T follicular helper cell (primary cell): ENCODE measurements at places on chromosomes 4 and X.

DNA sequence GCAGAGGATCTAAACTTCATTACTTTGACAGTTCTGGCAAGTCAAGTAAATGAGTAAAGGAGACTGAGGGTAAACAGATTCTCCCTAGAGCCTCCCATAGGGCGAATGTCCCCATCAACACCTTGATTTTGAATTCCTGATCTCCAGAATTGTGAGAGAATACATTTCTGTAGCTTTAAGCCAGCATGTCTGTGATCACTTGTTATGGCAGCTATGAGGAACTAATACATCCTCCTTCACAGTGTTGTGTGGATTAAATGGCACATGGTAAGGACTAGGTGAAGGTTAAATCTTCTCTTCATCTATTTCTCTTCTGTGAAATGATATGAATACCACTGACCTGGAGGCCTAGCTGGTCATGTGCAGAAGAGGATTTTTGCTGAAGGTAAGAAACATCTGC is 137.3 kb downstream of the CPEB2 start:
- DNase-seq = no peak

DNA sequence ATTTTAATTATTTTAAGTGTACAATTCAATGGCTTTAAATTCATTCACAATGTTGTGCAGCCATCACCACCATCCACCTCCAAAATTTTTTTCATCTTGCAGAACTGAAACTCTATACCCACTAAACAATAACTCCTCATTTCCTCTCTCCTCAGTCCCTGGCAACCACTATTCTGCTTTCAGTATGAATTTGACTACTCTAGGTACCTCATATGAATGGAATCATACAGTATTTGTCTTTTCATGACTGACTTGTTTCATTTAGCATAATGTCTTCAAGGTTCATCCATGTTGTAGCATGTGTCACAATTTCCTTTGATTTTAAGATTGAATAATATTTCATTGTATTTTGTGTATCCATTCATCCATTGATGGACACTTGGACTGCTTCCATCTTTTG is 46.9 kb downstream of the KIF4A start:
- no peak for DNase-seq

- DNase-seq = no peak
These were observed 17.3 kb upstream of the TBC1D14 start for GRCh38 chr4:6892190-6892908.

DNA sequence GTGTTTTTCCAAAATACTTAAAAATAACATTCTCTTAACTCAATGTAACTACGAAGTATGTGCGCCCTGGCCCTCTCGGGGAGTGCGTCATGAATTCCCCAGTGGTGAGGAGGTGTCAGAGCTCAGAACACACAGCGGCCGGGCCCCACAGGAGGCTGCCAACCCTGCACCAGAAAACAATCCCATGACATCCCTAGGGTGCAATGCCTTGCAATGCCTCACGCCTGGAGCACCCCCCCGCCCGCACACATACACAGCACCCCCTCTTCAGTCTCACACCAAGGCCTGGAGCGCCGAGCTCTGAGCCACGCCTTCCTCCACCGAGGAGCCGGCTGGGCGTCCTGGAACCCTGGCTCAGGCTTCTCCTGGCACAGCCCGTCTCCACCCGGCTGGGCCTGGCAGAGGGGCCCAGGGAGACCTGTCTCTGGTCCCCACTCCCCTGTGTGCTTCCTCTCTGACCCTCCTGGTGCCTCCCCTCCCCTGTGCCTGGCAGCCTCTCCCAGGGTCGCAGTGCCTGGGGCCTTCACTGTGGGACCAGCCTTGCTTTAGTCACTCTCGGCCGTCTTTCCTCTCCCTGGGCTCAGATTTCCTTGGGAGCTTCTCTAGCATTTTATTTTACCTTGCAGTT is 108.2 kb upstream of the ADRA2C start:
- no peak for DNase-seq

- no peak for DNase-seq
These were observed 48.0 kb downstream of the ETNPPL start for GRCh38 chr4:108714880-108715279.

GRCh38 chr4:1542516-1543320 is 136.5 kb upstream of the NKX1-1 start:
- DNase-seq = no peak

GRCh38 chr4:159159611-159160010 is 56.7 kb downstream of the RAPGEF2 start:
- DNase-seq = no peak

- DNase-seq = peak; percentile 7
These were observed at the start of gene KLF8 for GRCh38 chrX:56232221-56233082. KLF8 (plus strand) TSS chrX:56232356; CDS start chrX:56233335, 979 bp downstream.

DNA sequence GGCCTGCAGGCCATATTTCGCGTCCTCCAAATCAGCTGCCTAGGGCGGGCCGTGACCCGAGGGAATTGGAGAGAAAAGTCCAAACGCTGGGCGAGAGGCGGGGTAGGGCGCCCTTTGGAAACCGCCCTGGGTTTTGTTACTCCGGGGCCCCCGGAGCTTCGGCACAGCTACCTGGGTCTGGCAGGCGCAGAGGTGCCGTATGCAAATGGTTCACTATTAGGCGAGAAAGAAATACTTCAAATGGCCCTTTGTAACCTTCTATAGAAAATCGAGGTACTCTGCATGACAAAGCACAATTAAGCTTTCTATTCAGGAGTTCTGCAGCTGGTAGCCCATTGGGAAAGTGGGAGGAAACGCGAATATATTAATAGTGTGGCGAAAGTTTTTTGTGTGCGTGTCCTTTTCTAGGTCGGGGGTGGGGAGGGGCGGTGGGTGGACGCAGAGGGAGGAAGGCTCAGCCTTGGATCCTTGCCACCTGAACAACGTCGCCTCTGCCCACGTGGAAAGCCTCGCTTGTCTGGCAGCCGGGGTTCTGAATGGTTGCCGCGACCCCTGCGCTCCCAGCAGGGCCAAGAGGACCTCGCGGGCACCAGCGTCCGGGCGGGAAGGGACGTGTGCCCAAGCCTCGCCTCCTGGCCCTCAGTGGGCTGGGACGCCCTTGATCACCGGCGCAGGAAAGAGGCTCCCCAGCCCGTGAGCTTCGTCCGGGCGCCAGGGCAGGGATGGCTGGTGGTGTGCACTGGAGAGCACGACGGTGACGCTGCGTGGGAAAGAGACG is 9.5 kb downstream of the GSX2 start:
- DNase-seq = no peak
